ENCODE measurements at places on chromosomes 12 and 14. TPM values are rescaled to one million over a fixed set of nuclear protein-coding genes. Genes with fewer than 3 reads are reported as not detected.

DNA sequence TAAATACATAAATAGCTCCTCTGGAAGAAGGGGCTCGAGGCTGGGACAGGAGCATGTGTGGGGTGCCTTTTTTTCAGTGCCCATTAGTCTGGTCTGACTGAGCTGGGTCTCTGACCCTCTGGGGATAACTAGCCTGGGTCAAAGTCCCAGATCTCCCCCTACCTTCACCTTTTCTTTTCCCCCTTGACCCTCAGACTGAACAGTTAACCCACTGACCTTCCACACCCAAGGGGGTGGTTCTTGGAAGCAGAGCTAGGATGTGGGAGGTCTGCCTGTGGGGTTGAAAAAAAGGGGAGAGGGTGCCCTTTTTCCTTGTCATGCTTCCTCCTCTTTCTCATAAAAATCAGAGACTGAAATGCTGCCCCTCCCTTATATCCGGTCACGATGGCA lies 925 bp upstream of the GLI1 start:
- DNase-seq = no peak
- peak overlapping the region; percentile 96 for H3K27ac ChIP-seq
- peaks cover 58% of the 10 kb centered on the region for H3K4me1 ChIP-seq

TPH2 gene
- total RNA-seq = not detected

DNA sequence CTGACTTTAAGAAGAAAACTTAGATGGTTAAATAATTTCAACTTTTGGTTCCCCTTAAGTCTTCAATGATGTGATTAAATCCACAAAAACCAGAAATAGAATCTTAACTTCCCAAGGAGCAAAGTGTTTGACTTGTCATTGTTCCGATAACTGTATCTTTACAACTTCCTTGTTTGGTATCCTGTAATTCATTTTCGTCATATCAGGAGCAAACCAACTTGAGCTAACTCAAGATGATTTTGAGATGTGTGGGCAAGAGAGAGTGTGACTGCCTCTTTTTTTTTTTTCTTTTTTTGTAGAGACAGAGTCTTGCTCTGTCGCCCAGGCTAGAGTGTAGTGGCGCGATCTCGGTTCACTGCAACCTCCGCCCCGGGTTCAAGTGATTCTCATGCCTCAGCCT lies 25.3 kb downstream of the DRAM1 start:
- no peak overlapping the region for H3K4me3 ChIP-seq
- H3K4me1 ChIP-seq = no peaks in the 10 kb centered on the region

CAPZA3 gene
- total RNA-seq = not detected

MUCL1 gene
- not detected for total RNA-seq

NTS gene
- not detected for total RNA-seq

GRCh38 chr14:51225751-51226150 lies 14.3 kb upstream of the TMX1 start:
- no peaks in the 10 kb centered on the region for H3K36me3 ChIP-seq
- H3K27ac ChIP-seq = no peak overlapping the region
- no peak for DNase-seq

GRCh38 chr12:6262623-6263022 lies 47.9 kb upstream of the PLEKHG6 start:
- H3K4me1 ChIP-seq = peaks cover 16% of the 10 kb centered on the region
- H3K27ac ChIP-seq = no peak overlapping the region
- H3K4me3 ChIP-seq = no peak overlapping the region
- H3K36me3 ChIP-seq = no peaks in the 10 kb centered on the region

EPYC gene
- not detected for total RNA-seq

DNA sequence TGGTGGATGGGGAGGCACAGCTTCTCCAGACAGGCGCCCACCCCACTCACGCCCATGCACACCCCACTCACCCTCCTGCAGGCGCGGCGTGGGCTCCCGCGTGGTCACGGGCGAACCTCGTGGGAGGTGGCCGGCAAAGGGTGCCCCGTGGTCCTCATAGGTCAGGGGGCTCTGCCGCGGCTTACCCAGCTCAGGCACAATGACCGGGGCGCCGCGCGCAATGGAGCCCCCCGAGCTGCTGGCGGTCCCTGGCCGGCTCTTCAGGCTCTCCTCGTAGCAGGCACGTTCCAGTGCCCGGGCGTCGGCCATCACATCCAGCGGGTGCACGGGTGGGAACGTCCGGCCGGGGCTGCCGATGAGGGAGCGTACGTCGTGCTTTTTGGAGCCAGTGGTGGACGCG lies 49.6 kb downstream of the RFLNA start:
- no peak overlapping the region for H3K27ac ChIP-seq
- no peaks in the 10 kb centered on the region for H3K4me1 ChIP-seq
- no peak for DNase-seq

GRCh38 chr12:42237853-42238239 lies 202 bp downstream of the YAF2 start:
- peaks cover 34% of the 10 kb centered on the region for H3K4me1 ChIP-seq
- peak overlapping the region; percentile 86 for H3K4me3 ChIP-seq
- peak overlapping the region; percentile 82 for H3K27ac ChIP-seq
- DNase-seq = no peak

SERPINA9 gene
- not detected for total RNA-seq

TEP1 gene
- 25.3 TPM for total RNA-seq

DNA sequence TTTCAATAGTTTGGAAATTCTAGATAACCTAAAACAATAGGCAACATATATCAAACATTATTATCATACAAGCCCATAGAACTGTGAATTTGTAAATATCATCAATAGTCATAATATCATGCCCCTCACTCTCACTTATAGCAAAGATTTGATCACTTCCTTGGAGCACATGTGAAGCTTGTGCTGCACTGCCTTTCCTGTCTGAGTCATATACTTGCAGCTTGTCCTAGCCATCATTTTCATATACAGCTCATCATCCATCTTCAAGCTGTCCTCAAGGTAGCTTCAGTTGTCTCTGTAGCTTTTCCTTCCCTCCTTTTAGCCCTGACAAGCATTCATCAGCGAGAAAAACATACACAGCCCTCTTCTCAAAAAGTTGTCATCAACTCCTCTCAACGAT lies 746.5 kb upstream of the FOXG1 start:
- no peak overlapping the region for H3K4me3 ChIP-seq
- H3K27me3 ChIP-seq = no peaks in the 10 kb centered on the region
- H3K27ac ChIP-seq = no peak overlapping the region
- H3K36me3 ChIP-seq = no peaks in the 10 kb centered on the region
- DNase-seq = no peak

GRCh38 chr12:130932061-130932930 lies 21.4 kb upstream of the ADGRD1 start:
- peaks cover 40% of the 10 kb centered on the region for H3K27me3 ChIP-seq
- no peaks in the 10 kb centered on the region for H3K36me3 ChIP-seq
- H3K4me3 ChIP-seq = no peak overlapping the region
- no peak overlapping the region for H3K27ac ChIP-seq
- H3K4me1 ChIP-seq = no peaks in the 10 kb centered on the region

DNA sequence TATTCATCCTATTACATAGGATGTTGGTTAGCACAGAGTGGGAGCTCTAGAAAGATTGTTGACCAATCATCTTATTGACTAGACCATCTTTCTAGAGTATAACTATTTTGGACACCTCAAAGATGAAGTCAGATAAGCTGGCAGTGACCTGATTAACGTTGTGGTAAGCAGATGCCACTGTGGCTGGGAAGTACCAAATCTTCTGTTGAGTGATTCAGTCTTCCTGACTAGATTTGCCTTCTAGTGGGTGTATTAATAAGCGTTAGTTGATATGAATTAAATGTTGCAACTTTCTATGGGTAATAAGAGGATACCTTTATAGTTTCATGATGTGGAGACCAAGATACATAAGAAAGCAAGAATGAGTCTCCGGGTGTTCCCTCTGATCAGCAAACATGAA lies 51.2 kb upstream of the HELB start:
- no peak for DNase-seq
- H3K36me3 ChIP-seq = no peaks in the 10 kb centered on the region
- H3K4me1 ChIP-seq = no peaks in the 10 kb centered on the region
- no peak overlapping the region for H3K27ac ChIP-seq
- no peak overlapping the region for H3K4me3 ChIP-seq

USP15 gene
- total RNA-seq = 112 TPM

GRCh38 chr12:88580051-88580871 lies at the start of gene KITLG:
KITLG (minus strand) TSS chr12:88580471; CDS start chr12:88580278, 193 bp downstream.
- H3K4me3 ChIP-seq = peak within 1 kb of the TSS; percentile 15
- peaks cover 7% of the 10 kb centered on the region for H3K4me1 ChIP-seq
- H3K27me3 ChIP-seq = peaks cover 38% of the 10 kb centered on the region
- H3K27ac ChIP-seq = no peak within 1 kb of the TSS

DNA sequence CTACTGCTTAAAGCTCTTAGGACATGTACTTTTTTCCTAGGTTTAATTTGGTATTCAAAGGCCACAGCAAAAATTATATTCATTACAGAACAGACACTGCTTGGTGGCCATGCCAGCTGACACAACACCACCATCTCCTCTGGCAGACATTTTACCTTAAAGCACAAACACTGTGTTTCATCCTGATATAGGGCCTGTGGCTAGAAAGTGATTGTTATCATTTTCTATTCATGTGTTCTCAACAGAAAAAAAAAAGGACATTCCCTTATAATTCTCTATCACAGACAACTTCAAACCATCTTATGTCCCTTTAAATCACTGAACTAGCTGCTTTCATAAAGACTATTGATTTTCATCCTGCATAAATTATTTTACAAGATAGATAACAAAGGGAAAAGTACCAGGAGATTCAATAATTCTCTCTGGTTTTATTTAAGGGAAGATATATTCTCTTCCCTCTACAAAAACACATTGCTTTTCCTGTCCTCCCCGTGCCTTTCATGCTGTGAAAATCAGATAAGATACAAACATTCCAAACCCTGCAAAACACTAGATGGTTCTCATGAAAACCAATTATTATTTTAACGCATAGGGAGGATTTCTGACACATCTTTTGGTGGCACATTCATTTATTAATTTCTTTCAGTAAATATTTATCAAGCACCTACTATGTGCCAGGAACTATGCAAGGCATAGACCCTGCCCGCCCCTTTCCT lies 139.3 kb upstream of the TMCC3 start:
- H3K27me3 ChIP-seq = no peaks in the 10 kb centered on the region
- no peaks in the 10 kb centered on the region for H3K36me3 ChIP-seq
- no peak for DNase-seq
- H3K4me3 ChIP-seq = no peak overlapping the region
- no peaks in the 10 kb centered on the region for H3K4me1 ChIP-seq

GRCh38 chr14:95507174-95507573 lies 9.3 kb downstream of the SYNE3 start:
- H3K4me1 ChIP-seq = peaks cover 72% of the 10 kb centered on the region
- H3K4me3 ChIP-seq = no peak overlapping the region
- no peak for DNase-seq

DNA sequence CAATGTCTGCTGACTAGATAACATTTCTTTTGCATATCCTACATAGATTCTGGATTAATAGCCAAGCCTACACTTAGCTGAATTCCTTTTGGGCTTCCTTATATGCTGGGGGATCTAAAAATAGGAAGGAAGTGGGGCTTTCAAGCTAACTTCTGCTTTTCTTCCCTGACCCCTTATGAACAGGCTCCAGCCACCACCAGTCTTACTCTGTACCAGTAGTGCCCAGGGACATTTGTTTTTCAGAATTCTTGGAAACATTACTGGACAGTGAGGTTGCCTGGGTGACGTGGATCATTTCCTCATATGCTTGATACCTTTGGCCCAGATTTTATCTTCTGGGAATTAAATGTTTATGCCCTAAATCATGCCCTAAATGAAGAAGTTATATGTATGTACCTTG lies 55.9 kb upstream of the SRRM4 start:
- no peak overlapping the region for H3K4me3 ChIP-seq
- no peaks in the 10 kb centered on the region for H3K36me3 ChIP-seq
- no peaks in the 10 kb centered on the region for H3K4me1 ChIP-seq
- no peak for DNase-seq

DNA sequence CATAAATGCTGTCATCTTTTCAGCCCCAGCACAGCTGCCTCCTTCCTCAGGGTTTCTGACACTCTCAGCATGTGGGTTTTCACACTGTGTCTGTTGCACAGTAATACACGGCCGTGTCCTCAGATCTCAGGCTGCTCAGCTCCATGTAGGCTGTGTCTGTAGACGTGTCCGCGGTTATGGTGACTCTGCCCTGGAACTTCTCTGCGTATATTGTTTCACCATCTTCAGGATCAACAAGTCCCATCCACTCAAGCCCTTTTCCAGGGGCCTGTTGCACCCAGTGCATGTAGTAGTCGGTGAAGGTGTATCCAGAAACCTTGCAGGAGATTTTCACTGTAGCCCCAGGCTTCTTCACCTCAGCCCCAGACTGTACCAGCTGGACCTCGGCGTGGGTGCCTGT lies 1210.6 kb downstream of the TMEM121 start:
- H3K4me1 ChIP-seq = peaks cover 14% of the 10 kb centered on the region
- no peak overlapping the region for H3K27ac ChIP-seq
- no peaks in the 10 kb centered on the region for H3K36me3 ChIP-seq
- H3K4me3 ChIP-seq = no peak overlapping the region

DNA sequence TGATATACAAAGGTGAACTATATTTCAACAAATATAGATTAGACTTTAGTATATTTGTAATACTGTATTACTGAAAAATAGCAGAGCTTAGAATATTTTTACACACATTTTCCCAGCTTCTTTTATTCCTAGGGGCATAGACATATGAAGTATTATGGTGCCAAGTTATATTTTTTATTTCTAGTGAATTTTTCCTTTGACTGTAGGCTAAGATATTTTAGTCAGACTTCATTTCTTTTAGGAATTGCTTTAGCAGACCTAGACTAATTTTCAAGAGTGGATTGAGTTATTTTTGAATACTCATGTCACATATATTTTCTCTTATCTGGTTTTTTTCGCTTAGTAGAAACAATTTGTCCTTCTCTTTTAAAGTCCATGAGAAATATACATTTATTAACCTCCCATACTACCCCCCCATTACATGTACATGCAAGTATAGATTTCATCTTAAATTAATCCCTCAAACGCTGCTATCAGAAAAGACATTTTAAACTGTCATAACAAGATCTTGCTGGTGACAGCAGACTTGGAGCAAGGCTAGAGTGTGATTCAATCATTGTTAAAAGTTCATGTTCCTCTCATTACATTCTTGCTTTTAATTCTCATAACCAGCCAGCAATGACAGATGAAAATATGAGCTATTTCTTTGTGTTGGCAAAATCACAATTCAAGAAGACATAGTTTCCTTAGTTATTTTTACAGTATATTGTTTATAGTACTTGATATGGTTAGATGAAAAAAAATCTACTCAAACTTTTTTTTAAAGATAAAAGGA lies 456.1 kb downstream of the AEBP2 start:
- DNase-seq = no peak
- peak overlapping the region; percentile 84 for H3K27ac ChIP-seq
- H3K4me1 ChIP-seq = peaks cover 18% of the 10 kb centered on the region

- no peak overlapping the region for H3K4me3 ChIP-seq
- no peak overlapping the region for H3K27ac ChIP-seq
- DNase-seq = no peak
- peaks cover 8% of the 10 kb centered on the region for H3K27me3 ChIP-seq
- no peaks in the 10 kb centered on the region for H3K36me3 ChIP-seq
Measured at GRCh38 chr14:97080991-97081390, 283.8 kb downstream of the VRK1 start.

DNA sequence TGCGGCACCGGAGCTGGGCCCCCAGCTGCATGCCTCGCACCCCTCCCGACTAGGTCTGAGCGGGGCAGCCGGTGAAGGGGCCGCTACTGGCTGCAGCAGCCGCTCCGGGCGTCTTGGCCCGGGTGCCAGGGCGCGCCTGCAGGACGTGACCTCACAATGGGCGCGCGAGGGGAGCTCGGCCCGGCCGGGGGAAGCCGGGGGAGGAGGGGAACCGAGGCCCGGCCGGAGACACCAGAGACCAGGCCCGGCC lies 353 bp downstream of the BAG5 start:
- peaks cover 53% of the 10 kb centered on the region for H3K4me1 ChIP-seq
- H3K4me3 ChIP-seq = peak overlapping the region; percentile 100
- H3K36me3 ChIP-seq = peaks cover 44% of the 10 kb centered on the region
- peak overlapping the region; percentile 97 for H3K27ac ChIP-seq
- no peaks in the 10 kb centered on the region for H3K27me3 ChIP-seq

- no peak overlapping the region for H3K27ac ChIP-seq
- no peaks in the 10 kb centered on the region for H3K36me3 ChIP-seq
- no peak for DNase-seq
- no peaks in the 10 kb centered on the region for H3K4me1 ChIP-seq
Measured at GRCh38 chr12:32874078-32874477, 22.5 kb downstream of the PKP2 start.
